ENCODE measurements at places on chromosomes 11 and 22. TPM values are rescaled to one million over a fixed set of nuclear protein-coding genes. Genes with fewer than 3 reads are reported as not detected.
A peak's percentile ranks its signal among the peaks of the same experiment; 100 is the strongest.

EXPH5 gene
- total RNA-seq = 4.1 TPM

DNA sequence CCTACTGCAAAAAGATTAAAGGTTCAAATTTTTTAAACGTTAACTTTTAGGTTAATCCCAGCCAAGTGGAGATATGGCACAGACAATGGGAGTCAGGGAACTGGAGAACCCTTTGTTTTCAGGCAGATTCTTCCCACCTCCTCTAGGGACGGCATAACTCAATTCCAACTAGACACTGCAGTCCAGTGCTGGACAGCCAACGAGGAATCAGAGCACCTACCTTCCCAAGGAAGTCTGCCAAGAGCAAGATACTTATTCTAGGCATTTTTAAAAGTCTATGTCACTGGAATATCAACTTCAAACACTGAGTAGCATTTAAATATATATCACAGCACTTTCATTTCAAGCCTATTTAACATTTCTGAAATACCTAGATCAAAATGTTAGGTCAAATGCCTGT, 7.3 kb downstream of the CADM1 start:
- no peak overlapping the region for H3K27ac ChIP-seq
- no peaks in the 10 kb centered on the region for H3K36me3 ChIP-seq
- H3K27me3 ChIP-seq = no peaks in the 10 kb centered on the region
- no peak for DNase-seq
- H3K4me3 ChIP-seq = no peak overlapping the region

NRIP3 gene
- total RNA-seq = 0.28 TPM

GRCh38 chr11:124747406-124748099, 4.5 kb downstream of the VSIG2 start:
- no peak overlapping the region for H3K4me3 ChIP-seq
- H3K27me3 ChIP-seq = no peaks in the 10 kb centered on the region
- peak overlapping the region; percentile 6 for H3K27ac ChIP-seq
- no peaks in the 10 kb centered on the region for H3K36me3 ChIP-seq
- H3K4me1 ChIP-seq = no peaks in the 10 kb centered on the region

ACCSL gene
- total RNA-seq = not detected

DNA sequence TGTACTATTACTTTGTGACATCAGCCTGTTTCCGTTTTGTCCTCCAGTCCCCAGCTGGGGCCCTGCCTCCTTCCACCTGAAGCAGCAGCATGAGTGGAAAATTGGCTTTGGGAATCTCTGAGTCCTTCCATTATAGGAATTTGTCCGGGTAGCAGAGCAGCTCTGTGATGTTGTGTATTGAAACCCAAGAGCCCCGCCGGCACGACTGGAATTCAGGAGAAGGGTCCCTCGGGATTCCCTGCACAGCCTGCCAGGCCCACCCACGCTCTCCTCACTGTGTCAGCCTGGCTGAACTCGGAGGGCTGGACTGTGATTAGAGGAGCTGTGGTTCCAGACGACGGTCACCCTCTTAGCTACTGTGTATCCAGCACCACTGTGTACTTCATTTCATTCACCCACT, 18.8 kb upstream of the TSPAN18 start:
- H3K4me1 ChIP-seq = no peaks in the 10 kb centered on the region
- H3K4me3 ChIP-seq = no peak overlapping the region
- DNase-seq = no peak
- H3K27ac ChIP-seq = no peak overlapping the region

DNA sequence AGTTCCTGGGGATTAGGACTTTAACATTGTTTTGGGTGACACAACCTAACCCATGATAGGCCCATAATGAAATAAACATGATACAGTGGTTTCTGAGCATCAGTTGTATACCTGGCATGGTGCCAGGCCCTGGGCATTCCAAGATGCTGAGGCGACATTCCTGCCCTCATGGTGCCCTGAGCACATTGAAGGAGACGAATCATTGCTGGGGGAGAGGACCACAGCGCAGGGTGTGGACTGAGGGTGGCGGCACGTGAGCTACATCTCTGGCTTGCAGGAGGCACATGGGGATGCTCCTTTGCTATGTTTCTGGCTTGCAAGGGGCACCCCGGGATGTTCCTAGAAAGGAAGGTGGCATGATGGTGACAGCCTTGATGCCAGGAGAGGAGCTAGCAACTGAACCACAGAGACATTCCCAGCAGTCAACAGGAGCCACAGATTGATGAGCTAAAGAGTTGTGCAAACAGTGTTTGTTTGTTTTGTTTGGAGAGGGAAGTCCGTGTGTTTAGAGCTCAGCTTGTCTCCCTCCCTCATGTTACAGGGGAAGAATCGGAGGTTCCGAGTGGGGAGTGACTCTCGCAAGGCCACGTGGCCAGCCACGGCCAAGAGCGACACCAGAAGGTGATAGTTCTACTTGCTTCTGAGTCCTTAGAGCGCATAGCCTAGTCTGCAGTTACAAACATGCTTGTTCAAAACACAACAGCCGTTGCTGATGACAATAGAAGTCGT, 106.4 kb downstream of the MIAT start:
- H3K4me3 ChIP-seq = no peak overlapping the region
- H3K4me1 ChIP-seq = no peaks in the 10 kb centered on the region
- no peak overlapping the region for H3K27ac ChIP-seq
- no peaks in the 10 kb centered on the region for H3K27me3 ChIP-seq
- no peaks in the 10 kb centered on the region for H3K36me3 ChIP-seq

DNA sequence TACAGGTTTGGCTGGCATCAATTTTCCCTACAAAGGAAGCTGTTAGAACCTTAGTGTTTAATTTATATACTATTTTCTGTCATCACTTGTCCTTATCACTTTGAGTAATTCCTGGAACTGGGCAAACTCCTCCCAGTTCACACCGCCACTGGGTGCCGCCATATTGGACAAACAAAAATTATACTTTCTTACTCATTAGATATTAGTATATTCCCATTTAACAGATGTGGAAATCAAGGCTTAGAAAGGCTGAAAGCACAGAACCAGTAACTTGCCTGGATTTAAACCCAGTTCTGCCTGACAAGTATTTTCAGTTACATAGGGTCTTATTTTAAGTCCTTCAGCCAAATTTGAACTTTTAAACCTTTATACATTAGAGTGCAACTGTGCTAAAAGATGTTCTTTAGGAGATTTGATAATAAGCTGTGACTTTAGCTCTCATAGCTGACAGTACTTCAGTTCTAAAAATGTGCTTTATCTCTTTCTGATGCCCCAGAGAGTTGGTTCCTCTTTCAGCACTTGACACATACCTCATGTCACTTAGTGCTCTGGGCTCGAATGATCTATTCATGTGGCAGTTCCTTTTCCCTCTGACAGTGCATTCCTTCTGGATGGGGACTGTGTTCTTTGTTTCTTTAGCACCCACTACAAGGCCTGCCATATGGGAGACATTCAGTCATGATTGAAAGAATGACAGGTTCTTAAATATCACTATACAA, 25.4 kb downstream of the COA4 start:
- H3K27ac ChIP-seq = no peak overlapping the region
- H3K36me3 ChIP-seq = no peaks in the 10 kb centered on the region
- no peak overlapping the region for H3K4me3 ChIP-seq
- no peak for DNase-seq
- no peaks in the 10 kb centered on the region for H3K27me3 ChIP-seq

DNA sequence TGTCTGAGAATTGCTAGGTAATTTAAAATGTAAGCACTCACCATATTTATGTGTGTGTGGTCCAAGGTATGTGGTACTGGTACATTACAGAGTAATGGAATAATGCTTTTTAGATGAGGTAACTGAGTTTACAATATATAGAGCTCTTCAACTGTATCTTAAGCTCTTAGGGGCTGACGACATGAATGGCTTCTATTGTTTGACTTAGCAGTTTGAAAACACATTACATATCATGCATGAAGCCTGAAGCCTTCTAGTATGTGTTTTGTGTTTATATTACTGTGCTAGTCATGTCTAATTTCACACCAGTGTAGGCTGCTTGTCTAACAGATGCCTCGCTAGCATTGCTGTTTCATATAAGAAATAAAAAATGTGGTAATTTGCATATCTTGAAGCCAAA, 37.2 kb downstream of the GAS2 start:
- no peaks in the 10 kb centered on the region for H3K36me3 ChIP-seq
- no peaks in the 10 kb centered on the region for H3K27me3 ChIP-seq
- H3K27ac ChIP-seq = no peak overlapping the region
- DNase-seq = no peak
